Activated CD8-positive, alpha-beta T cell treated with anti-CD3 and anti-CD28 coated beads for 36 hours (primary cell): ENCODE measurements at places on chromosomes 7 and 10. TPM values are rescaled to one million over a fixed set of nuclear protein-coding genes. Genes with fewer than 3 reads are reported as not detected.

DNA sequence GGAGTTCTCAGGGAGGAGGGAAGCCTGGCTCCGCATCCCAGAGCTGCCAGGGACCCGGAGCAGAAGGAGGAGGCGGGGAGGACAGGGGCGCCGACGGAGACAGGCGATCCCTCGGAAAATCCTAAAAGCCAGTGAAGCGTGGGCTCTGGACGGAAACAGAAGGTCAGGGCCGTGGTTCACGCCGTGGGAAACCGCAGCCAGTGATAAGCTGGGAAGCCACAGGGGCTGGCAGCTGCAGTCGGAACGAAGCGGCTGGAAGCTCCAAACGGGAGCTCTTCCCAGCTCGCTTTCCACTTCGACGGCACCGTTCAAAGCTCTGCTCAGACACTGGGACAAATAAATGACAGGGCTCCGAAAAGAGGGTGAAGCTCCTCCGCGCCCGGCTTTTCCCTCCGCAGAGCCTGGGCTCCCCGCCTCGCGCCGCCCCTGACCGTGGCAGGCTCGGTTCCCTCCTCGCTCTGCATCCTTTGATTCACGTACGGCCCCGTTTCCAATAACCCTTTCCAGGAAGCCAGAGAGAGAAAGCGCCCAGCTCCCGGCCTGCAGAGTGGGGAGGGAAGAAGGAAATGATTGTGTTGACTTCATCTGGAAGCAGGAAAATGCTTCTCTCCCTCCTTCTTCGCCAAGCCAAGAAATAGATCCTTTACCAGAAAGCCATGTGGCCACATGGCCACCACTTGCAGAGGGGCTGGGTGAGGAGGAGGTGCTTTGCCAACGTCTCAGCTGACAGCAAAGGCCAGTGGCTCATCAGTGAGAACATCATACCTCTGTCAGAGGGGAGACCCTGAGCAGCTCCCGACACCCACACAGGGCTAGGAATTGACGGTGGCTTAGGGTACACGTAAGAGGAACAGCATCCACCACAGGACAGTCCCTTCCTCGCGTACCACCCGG is 57.4 kb downstream of the ADRB1 start:
- peaks cover 29% of the 10 kb centered on the region for H3K27me3 ChIP-seq
- peak; percentile 36 for DNase-seq
- peaks cover 42% of the 10 kb centered on the region for H3K4me1 ChIP-seq
- H3K27ac ChIP-seq, result no peak overlapping the region

GRCh38 chr10:44116474-44116873 is 268.4 kb downstream of the CXCL12 start:
- H3K4me3 ChIP-seq, result no peak overlapping the region
- H3K4me1 ChIP-seq, result no peaks in the 10 kb centered on the region
- DNase-seq, result no peak
- H3K36me3 ChIP-seq, result no peaks in the 10 kb centered on the region
- H3K27ac ChIP-seq, result no peak overlapping the region

DNA sequence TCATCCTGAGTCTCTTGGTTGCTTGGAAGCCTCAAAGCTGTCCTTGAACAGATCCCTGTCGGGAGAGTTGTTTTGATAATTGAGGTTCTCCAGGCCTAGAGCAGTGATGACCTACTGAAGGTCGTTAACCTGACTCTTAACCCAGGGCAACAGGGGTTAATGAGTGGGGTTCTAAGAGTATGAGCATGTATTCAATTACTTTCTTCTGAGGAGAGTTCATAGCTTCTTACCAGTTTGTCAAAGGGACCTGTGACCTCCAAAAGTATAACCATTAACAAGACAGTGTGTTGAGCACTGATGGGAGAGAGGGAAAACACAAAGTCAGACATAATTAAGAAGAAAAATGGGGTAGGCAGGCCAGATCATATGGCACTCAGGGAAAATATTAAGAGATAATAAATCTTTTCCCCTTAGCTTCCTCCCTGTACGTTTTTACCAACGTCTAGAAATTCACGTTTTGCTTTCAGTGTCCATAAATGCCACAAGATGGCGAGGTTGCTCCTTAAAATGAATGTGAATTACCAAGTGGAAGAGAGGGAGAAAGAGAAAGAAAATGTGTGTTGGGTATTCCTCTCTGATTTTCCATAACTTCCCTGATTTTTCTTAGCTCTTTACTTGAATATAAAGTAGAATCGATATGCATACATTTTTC is 97.6 kb downstream of the SUGCT start:
- H3K27ac ChIP-seq, result no peak overlapping the region
- no peak overlapping the region for H3K4me3 ChIP-seq
- no peaks in the 10 kb centered on the region for H3K36me3 ChIP-seq
- peaks cover 8% of the 10 kb centered on the region for H3K4me1 ChIP-seq
- H3K27me3 ChIP-seq, result no peaks in the 10 kb centered on the region

The ZNF365 gene
- not detected for total RNA-seq

DNA sequence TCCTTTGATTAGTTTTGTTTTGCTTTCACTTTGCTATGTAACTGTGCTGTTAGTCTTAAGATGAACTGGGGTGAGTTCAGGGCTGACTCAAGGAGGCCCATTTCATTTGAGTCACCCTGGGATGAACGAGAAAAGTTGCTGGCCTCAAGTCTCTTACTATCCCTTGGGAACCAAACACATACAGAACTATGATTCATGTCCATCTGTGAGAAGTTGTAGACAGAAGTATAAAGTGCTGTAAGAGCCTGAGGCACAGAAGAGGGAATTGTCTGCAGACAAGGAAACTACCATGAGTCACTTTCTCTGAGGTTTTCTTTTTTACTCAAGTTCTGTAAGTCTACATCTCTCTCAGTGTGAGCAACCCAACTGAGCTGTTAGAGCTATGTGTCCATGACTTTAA is 179.8 kb upstream of the CSTF2T start:
- H3K4me3 ChIP-seq, result no peak overlapping the region
- no peaks in the 10 kb centered on the region for H3K27me3 ChIP-seq
- no peaks in the 10 kb centered on the region for H3K36me3 ChIP-seq
- DNase-seq, result peak; percentile 12
- peaks cover 11% of the 10 kb centered on the region for H3K4me1 ChIP-seq
